ENCODE measurements at places on chromosomes 1 and 21.
A peak's percentile ranks its signal among the peaks of the same experiment; 100 is the strongest.

DNA sequence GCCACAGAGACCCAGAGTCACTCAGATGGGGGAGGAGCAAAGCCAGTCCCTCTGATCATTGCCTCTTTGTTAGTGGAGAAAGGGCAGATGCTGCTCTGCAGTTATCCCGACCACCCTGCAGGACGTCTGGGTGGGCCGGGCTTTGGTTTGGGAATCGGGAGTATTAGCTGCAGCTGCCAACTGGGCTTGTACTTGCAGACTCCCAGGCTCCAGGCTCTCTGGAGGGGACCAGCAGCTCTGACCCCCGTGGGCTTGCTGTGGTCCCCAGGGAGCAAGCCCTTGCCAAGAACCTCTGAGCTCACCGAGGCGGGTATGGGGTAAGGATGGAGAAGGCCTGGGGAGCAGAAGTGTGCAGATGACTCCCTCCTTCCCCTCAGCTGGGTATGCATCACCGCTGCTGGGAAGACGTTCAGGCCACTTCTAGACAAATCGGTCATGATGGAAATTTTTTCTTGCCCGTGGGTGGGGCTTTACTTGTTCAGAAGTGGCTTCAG is 21.6 kb downstream of the MAPKAPK2 start:
- peak; percentile 77 for DNase-seq

DNA sequence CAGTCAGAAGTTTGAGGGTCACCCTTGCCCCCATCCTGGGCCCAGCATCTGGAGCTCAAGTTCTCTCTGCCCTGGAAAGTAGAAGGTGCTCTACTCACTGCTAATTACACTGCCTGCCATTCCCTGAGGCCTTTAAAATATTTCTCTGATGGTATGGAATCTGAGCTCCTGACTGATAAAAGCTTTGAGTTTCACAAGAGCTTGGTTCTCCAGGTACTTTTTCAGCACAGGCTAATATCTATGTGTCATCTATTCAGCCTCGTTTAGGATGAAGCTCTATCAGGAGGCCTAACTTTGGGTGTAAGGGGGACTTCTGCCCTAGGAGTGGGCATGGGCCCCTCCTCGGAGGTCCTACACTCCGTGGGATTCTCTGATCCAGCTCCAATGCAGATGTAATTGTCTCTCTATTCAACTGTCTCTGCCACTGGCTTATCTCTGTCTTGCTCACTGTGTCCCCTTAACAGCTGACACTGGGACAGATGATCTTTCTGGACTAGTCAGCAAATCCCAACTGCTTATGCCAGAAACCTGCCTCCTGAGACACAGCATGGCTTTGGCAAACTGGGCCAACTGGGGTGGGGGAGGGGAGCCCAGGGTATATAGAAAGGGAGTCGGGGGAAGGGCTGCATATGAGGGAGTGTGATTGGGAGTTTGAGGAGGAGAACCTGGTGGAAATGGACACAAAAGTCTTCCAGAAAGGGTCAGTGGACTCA is 104.2 kb upstream of the GADD45A start:
- no peak for DNase-seq

DNA sequence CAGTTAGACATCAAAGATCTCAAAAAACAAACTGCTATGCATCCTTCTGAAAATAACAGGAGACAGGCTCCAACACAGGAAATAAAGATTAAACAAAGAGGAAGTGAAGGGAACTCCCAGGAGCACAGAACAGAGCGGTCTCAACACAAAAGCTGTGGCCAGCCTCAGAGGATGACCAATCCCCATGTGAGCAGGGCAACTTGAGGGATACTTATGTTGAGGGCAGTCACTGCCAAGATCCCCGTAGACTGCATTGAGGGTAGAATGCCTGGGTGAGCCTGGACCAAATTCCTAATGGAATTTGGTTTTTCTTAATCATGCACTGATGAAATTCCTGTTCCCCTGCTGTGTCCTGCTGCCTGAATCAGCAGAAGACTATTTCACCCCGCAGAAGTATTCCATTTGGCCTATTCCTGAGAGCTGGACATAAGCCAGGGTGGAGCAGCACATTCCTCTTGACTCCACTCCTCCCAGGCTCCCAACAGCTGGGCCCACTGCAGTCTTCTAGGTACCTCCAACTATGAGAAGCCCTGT is 49.0 kb downstream of the JAK1 start:
- no peak for DNase-seq

- DNase-seq, result no peak
Observed at GRCh38 chr1:84078842-84079202, 65.2 kb upstream of the PRKACB start.

GRCh38 chr1:205590457-205590768 is 41.4 kb downstream of the ELK4 start:
- DNase-seq, result no peak

- DNase-seq, result no peak
Observed at GRCh38 chr1:162062542-162063015, 6.9 kb upstream of the NOS1AP start.

DNA sequence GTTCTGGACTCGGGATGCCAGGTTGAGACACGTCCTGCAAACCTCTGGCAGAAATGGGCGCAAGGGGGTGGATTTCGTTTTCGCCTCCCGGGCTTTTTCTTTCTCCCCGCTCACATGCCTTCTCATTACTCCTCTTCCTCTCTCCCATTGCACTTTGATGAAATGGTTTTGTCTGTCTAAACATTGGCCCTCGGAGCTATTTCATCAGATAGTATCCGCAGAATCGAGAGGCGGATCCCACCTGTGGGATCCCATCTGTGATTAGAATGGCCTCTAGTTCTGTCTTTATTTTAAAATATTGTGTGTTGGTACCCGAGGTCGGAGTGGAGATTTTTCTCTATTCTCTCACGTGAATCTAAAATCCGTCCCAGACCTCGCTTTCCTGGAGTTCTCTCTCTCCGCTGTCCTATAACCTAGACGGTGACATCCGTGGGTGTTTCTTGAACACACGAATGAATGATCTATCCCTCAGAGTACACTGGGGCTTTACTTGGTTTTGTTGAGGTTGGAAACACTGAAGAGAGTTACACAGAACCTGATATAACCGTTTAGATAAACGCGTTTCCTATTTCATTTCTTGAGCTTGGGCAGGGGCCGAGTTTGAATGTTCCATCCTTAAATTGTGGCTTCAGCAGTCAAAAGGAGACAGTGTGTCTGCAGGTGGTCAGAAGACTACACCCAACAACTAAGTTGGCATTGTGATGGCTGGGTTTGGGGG is 2.0 kb downstream of the EDARADD start:
- no peak for DNase-seq

- no peak for DNase-seq
Observed at GRCh38 chr21:41926117-41926806, 27.6 kb downstream of the C2CD2 start.

- no peak for DNase-seq
Observed at GRCh38 chr1:24528744-24529143, 26.1 kb downstream of the RCAN3 start.

GRCh38 chr1:86085741-86086409 is 70.7 kb downstream of the COL24A1 start:
- no peak for DNase-seq

GRCh38 chr1:161192476-161193465 is 6.1 kb downstream of the ADAMTS4 start:
- peak; percentile 47 for DNase-seq

GRCh38 chr1:45574105-45574626 is 9.7 kb upstream of the NASP start:
- DNase-seq, result no peak

DNA sequence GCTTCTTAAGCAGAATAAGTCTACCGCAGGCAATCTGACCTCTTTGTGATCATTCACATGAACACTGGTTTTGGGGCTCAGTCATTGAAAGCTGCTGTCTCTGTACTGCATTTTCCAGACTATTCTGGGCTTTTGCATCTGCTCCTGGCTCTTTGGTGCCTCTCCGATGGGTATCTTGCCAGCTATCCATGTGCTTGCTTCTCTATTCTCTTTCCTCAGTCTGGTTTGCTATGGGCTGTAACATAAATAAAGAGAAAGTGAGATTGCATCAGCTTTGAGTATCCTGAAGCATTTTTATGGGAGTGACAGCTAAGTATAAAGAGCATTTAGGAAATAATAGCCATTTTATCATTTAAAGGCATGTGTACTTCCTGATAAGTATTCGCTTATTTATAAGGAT is 70.7 kb downstream of the C1orf21 start:
- no peak for DNase-seq

DNA sequence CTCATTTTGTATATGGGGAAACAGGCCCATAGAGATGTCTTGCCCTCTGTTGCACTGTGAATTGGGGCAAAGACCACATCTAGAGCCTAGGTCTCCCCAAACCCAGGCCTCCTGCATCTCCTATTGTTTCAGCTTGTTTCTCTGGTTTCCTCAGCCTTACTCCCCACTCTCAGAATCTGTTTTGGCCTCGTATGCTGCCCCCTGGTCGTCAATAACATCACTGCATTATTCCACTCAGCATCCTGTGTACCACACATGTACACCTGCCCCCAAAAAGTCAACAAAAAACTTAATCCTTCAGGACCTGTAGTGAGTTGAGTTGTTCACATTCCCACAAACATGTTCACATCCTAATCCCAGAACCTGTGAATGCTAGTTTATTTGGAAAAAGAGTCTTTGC is 184.8 kb downstream of the BRINP2 start:
- DNase-seq, result no peak

DNA sequence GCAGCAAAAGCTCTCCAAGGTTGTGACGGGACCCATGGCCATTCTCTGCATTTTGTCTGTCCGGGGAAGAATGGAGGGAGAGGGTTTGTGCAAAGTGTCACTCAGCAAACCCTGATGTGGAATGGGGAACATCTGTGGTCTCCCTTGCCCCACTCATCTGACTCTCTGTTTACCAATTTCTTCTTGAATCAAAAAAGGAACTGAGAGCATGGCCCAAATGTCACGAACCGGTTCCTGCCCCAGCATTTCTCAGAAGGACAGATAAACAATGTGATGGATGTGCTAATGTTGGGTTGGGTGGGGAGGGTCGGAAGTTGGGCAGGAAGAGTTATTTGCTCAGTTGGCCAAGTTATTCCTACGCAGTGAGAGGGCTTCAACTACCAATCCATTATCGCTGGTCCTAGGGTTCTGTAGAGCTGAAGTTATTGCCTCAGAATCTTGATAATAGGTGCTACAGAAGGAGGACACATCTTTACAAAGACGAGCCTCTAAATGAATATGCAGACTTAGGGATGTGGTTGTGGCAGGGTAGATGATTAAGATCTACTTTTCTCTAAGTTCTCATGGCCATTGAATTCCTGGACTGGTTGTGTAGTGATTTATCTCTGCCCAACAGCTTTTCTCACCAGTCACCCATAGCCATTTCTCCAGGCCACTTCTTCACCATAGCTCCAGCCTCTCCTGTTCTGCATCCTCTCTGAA is 9.6 kb upstream of the DUSP12 start:
- DNase-seq, result no peak

GRCh38 chr1:21530368-21531016 is 21.3 kb downstream of the ALPL start:
- DNase-seq, result no peak

DNA sequence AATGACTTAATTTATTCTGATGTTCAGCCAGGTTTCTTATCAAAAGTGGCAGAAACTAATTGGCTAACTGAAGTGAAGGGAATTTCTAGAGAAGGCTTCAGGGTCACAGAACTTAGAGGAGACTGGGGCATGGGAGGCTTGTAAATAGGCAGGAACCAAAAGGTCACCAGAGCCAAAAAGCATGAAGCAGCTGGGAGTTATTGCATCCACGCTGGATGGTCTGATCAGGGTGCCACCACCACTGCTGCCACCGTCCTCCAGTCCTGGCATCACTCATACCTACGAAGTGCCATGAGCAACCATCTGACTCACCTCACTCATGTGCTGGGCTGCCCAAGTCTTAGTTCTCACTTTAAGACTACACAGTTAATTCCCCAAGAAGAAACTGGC is 82.5 kb upstream of the DPH5 start:
- no peak for DNase-seq

DNA sequence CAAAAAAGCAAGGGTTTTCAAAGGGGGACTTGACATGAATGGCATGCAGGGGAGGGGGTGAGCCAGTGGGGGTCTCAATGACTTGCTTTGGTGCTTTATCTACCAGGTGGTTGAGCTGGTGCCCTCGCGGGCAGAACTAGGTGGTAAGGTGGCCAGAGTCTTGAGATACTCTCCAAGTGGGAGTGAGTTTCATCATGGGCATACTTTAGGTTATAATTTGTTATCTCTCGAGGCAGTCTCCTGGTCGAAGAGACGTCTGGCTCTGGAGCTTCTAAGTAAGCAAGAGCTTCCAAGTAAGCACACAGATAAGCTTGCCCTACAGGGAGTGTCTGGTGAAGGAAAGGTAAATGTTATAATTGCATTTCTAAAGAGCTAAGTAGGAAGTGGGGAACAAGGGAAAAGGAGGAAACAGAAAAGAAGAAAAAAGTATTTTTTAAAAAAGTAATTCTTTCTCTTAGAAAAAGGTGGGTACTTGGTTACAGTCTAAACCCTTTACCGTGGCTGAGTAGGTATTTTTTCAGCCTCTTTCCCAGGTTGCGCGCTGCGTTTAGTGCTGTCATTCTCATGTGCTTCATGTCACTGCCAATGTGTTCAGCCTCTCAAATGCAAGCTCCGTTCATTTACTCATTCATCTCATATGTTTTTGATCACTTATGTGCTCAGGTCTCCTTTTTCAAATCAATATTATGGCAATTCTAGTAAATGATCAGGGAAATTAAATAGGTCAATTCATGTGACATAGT is 31.6 kb upstream of the DNAJC6 start:
- DNase-seq, result no peak

DNA sequence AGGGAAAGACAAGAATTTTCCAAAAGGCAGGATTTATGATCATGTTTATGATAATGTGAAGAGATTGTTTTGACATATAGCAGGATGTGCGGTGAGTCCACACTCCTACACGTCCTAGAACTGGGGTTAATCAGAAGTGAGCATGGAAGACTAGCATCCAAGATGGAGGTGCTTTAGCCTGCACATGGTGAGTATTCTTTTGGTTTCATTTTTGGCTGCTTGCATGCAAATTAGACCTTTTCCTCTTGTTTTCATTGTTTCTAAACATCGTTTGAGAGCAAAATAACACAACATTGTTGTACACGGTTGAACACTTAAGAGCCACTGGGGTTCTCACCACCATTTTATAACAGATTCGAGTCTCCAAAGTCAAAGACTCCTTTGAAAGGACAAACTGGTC is 14.9 kb upstream of the GUK1 start:
- no peak for DNase-seq

- no peak for DNase-seq
Observed at GRCh38 chr1:74356493-74356892, 121.3 kb downstream of the TNNI3K start.

DNA sequence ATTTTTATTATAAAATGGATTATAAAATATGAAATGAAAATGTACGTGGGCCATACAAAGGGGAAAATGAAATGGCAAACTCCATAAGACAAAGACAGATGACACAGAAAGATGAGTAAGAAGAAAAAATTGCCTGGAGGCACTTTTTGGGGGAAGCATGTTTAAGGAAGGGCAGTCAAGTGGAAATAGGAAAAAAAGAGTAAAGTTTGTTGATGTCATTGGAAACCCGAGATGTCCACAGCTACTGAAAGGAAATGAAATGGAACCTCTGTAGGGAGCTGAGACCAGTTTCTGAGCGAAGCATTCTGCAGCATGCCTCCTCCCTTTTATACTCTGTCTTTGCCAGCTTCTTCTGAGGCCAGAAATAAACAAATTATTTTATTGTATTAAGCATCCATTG is 203.4 kb upstream of the UBE2U start:
- DNase-seq, result no peak

Measured in stimulated activated CD4-positive, alpha-beta T cell treated with anti-CD3 and anti-CD28 coated beads, Interleukin-15, amount 100 ng/mL, for 48 hours (primary cell).